ENCODE measurements at places on chromosomes 13 and 19.
A peak's percentile ranks its signal among the peaks of the same experiment; 100 is the strongest.

DNA sequence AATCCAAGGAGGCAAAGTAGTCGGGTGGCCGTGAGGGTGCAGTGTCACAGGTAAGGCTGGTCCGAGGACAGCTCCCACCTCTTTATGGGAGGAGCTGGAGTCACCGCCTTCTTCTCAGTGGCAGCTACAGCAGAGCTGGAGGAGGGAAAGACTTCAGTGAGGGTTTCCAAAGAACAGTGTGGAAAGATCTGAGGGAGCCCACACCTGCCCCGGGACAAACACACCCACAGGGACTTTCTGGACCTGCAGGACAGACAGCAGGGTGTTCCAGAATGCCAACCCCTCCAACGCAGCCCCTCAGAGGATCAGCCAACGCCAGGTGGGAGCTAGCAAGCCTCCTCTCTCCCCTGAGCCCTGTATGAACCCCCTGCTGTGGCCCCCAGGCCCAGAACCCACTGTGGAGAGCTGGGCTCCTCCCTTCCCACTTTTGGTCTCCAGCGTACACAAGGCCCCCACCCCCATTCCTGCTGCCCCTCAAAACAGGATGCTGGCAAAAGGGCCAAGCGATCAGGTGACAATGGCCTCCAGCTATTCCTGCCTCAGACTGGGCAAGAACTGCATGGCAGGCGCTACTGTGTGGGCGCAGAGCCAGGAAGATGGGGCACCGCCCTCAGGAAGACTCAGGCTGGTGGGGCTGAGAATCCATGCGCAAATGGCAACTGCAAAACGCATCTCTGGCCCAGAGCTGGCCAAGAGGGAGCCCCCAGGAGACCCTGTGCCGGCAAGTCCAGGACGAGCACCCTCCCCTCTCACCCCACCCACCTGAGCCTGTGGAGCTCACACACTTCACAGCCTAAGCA lies 3.5 kb upstream of the CD320 start:
- peak; percentile 33 for DNase-seq

DNA sequence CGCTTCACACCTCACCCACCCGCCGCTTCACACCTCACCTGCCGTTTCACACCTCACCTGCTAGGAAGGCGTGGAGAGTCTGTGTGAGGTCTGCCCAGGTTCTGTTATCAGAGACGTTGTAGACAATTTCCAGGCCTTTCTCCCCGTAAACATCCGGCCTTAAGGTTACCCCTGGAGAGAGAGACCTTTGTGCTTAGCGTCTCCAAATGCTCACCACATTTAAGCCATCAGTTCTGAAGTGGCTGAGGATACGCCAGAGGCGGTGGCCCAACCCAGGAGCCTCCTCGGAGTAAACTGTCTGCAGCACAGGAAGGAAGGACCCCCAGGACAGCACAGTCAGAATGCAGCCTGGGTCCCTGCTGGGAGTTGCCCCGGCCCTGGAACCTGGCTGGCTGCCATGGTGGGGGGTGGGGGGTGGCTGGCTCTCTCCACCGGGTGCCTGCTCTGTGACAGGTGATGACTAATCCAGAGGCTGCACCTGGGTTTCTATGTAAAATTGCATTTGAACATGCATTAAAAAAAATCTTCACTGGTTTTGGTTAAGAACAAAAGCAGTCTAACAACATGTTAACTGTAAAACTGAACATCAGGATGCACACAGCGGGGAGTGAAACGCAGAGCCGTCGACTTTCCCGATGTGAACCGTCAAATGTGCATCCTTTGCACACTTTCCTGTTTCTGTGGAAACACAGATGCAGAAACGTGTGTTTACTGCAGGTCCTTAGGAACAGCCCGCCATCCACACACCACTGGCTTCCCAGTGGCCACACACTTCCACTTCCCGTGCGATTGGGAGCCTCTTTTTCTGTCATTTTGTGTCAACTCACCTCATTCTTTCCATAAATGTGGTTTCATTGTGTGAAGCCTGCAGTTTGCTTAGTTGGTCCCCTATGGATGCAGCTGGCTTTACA lies 4.5 kb downstream of the ATP4B start:
- DNase-seq: peak; percentile 60

DNA sequence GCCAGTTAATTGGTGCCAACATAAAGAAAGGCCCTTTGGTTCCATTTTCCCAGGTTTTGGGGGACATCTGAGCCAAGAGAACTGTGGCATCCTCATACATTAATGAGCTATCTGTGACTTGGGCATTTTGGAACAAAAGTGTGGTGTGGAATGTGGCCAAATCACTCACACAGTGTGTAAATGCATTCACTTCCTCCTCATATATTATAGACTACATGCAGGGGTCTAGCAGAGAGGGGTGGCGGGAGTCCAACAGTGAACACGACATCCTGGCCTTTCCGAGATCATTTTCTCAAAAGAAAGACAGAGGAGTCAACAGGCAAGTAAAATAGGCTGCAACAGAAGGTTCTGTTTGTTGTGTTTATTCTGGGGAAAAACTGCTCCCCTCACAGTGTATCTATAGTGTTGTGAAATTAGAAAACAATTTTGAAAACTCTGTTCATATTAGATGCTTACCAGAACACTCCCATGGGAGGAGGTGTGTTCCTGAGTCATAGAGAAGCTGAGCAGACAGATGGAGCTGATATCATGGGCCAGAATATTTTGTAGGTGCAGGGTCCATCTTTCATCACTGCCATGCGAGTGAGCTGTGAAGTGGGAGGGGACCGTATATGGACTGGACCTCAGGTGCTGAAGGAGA lies 36.9 kb downstream of the PABPC3 start:
- no peak for DNase-seq

DNA sequence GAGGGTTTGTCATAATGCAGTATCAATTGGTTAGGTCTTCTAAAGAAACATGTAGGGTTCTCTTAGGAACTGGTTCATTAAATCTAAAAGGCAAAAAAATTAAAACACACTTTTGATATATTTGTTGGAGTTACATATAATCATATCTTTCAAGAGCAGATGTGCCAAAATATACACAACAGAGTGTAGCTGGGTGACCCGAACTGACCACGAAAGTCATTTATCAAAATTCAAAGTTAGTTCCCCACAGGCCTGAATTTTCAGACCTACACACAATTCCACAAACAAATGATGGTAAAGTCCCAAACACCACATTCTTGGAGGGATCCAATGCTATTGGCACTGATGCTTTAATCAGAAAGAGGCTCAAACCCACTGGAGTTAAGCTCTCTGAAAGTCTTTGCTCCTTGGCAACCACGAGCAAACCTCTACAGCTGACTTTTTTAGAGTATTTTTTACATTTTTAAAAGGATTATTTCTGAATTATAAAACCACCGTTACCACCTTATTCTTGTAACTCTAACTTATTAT lies 50.9 kb downstream of the IRS2 start:
- no peak for DNase-seq

GRCh38 chr13:91184244-91184926 lies 163.1 kb upstream of the MIR17HG start:
- no peak for DNase-seq

GRCh38 chr13:64471916-64472315 lies 2758.2 kb downstream of the PCDH9 start:
- DNase-seq: no peak

DNA sequence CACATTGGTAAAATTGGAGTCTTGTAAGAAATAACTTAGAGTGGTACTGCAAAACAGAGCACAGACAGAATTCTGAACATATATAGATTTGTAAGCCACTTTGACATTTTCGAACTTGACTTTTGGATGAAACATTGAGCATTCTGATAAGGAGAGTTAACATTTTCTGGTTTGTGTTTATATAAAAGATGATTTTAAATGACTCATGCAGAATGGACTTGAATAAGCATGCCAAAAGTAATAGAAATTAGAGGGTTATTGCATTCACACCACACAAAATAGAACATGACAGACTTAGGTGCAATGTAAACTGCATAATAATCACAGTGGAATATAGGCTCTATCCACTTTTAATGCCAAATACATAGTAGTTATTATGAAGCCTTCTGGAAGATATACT lies 507.0 kb downstream of the DACH1 start:
- no peak for DNase-seq

DNA sequence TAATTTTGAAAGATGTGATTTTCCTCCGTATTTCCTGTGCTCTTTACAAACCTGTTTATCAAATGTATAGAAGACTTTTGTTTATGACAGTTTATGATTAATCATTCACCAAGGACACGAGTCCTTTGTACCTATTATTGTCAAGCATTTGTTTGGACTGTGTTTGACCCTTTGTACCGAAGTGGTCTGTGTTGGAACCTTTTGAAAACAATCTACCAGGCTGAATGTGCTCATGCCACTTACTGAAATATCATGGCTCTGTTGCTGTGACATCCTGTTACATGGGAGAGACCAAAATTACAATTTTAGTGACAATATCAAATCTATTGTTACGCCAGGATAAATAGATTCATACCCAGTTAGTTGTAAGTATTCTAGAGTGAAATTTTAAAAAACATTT lies 193.6 kb downstream of the IRS2 start:
- DNase-seq: no peak

DNA sequence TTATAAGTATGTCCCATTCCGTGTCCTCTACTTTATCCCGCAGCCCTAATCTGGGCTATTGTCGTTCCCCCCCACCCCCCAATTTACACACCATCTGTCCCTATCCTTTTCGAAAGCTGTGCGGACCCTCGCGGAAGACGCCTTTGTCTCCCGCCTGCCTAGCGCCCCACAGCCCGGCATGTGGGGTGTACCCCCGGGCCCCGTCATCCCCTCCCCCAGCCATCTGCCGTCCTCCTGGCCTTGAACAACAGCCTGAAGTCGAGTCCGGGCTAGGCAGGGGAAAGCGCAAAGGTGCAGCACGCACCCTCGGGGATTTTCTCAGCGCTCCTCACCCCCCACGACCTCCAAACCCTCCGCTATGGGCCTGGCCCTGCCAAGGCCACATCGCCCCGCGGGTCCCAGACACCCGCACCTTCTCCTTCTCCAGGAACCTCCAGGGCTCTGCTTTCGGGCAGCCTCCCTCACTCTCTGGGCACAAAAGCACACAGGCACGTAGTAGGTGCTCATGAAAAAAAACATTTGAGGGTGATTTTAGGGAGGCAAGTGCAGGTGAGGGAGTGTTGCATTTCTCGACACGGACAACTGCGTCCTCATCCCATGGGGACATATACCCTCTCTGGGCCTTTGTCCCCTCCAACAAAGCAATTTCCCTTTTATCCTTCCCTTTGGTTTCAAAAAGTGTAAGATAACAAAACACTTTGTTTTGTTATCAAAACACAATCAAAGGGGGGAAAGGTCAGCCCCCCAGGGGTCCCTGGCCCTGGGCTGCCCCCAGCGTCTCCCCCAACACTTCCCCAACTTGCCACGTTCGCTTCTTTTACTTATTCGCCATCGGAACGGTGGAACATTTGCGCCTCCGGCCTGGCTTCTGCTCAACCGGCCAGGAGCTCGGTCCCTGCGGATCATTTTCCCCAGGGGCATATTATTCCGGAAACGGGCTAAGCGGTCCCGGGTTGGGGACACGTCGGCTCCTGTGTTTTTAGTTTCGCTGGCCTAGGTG lies 16.4 kb downstream of the CCDC124 start:
- DNase-seq: no peak

DNA sequence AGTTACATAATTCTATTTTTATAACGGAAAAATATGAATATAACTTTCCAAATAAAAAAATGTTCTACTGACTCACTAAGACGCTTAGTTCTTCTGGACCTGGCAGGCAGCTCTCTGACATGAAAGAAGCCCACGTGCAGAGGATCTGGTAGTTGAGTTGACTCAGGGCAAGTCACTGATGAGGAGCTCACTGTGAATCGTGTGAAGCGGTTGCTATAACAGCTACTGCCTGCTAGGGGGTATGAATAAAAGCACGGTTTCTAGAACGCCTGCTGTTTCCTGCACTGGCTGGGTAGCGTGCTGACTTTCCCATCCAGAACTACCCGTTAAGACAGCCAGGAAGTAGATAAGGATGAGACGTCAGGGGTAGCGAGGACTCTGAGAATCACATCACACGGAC lies 54.7 kb upstream of the WASF3 start:
- DNase-seq: no peak

GRCh38 chr19:31512181-31512970 lies 163.1 kb upstream of the TSHZ3 start:
- DNase-seq: peak; percentile 7

DNA sequence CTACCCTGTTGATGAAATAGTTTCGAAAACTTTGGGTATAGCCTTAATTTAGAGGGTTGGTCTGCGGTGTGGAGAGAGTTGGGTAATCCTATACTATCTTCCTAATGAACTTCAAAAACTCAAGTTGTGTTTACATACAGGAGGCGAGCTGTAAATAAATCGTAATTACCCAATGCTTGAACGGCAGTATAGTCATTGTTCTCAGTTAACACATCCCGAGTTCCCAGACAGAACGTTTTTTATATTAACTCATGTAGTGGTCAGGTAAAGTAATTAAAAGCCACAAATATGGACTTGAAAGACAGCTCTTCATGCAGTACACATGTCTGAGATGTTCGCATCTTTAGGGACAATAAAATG lies 1.5 kb downstream of the PDS5B start:
- DNase-seq: no peak

DNA sequence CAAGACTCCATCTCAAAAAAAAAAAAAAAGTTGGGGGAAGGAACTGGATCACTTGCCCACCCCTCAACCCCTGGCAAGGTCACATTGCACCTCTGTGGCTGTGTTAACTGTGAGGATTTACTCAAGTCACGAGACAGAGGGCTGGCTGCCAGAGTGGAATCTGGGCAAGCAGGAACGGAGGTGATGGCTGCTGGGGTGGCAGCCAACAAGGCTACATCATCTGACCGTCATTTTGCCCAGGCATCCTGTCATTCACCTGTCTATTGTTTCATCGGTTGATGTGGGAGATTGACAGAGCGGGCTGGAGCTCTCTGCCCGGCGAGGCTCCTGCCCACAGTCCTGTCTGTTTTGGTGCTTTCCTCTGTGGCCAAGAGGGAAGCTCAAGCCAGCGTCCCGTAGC lies 75.7 kb downstream of the DPF1 start:
- no peak for DNase-seq

DNA sequence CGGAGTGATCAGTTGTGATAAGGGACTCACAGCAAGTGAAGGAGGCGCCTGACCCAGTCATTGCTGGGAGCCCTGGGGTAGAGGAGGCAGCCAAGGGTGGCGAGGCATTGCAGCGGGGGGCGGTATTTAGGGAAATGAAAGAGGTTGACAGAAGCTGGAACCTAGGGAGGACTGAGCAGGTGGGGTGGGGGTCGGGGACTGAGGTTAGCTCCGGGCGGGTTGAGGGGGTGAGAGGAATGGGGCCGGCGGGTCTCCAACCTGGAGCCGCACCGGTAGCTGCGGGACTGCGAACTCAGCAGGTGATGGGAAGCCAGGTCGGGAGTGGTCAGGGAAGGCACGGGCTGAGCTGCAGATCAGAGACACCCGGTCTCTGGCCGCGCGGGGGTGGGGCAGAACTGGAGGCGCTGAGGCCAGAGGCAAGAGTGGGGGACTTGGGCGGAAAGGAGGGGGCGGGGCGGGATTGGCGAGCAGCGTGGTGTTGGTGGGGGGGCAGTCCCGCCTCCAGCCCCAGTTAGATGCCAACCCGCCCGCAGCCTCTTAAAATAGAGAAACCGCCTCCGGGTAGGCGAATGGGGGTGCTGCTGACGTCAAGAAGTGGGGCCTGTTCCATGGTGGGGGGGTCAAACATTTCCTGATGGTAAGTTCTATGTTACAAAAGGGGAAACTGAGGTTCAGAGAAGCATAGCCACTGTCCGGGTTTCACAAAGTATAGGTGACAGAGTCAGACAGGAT lies 1.5 kb downstream of the MAST3 start:
- no peak for DNase-seq

GRCh38 chr13:80329250-80329649 lies 11.7 kb downstream of the SPRY2 start:
- DNase-seq: no peak

- no peak for DNase-seq
Measured at GRCh38 chr13:98022210-98022609, 68.7 kb downstream of the IPO5 start.
